ENCODE measurements at places on chromosomes 4 and X.

GRCh38 chr4:83174844-83175414 is 60.4 kb upstream of the PLAC8 start:
- peak; percentile 75 for DNase-seq

DNA sequence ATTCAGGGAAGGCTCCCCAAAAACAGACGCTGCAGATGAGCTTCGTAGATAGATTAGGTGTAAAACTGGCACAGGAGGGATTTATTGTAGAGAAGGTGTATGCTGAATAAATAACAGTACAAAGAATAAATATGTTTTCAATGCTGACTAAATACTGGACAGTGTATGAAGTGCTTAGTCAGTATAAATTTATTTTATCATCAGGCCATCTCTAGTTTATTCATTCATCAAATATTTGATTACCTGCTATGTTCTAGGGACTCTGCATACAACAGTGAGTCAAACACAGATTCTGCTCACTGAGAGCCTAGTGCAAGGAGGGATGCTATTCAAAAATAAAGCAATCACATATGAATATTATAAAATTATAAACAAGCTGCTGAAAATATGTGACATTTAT is 63.6 kb upstream of the TSPAN5 start:
- DNase-seq = no peak

DNA sequence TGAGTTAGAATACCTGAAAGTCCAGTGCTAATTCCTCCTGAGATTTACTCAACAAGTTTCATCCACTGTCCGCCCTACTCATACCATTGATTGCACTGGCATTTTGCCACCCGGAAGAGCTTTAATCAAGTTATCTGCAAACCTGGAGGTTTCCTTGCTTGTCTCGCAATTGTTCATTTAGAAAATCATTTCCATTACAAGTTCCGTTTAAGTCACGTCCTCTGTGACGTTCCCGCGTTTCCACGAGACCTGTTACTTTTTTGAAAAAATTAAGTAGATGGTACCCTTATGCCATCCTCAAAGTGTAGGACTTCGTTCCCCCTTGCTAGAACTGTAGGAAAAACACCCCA is 761 bp upstream of the FRYL start:
- peak; percentile 56 for DNase-seq

DNA sequence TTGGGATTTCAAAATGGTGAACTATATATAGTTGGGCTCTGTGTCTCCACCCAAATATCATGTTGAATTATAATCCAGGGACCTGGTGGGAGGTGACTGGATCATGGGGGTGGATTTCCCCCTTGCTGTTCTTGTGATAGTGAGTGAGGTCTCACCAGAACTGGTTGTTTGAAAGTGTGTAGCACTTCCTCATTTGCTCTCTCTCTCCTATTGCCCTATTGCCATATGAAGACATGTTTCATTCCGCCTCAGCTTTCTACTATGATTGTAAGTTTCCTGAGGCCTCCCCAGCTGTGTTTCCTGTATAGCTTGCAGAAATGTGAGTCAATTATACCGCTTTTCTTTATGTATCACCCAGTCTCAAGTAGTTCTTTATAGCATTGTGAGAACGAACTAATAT is 545.6 kb downstream of the TRAM1L1 start:
- DNase-seq = no peak

- peak; percentile 8 for DNase-seq
Measured at GRCh38 chr4:123856689-123857545, 460.3 kb downstream of the SPRY1 start.

DNA sequence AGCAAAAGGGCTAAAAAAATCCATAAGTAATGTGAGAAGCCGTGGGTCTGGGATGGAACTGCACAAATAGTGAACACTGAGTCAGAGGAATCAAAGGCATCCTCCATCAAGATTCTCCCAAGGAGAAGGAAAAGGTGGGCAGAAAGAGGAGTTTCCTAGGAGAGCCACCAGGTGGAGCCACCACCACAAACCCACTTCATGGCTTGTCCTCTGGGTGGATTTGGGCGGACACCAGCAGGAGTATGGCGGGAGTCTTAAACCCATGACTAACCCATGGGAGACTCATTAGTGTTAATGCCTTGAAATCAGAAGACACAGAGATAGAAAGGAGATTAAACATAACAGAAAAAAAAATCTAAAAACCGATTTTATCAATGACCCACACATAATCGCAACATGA is 147.7 kb downstream of the SH3KBP1 start:
- DNase-seq = peak; percentile 68

DNA sequence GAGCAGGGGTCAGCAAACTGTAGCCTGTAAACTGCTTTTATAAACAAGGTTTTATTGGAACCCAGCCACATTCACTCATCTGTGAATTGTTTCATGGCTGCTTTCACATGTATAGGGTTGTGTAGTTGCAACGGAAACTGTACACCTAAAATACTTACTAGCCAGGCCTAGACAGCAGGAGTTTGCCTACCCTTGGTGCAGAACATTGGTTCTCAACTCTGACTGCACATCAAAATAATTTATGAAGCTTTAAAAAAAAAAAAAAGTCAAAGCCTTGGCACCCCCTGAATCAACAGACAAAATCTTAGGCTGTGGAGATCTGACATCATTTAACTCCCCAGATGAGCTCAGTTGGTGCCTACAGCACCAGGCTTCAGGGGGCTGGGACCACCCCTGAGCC is 27.8 kb downstream of the ADGRA3 start:
- DNase-seq = no peak

GRCh38 chr4:89618151-89618550 is 218.8 kb downstream of the SNCA start:
- no peak for DNase-seq

GRCh38 chrX:21004835-21005234 is 369.4 kb upstream of the CNKSR2 start:
- no peak for DNase-seq

DNA sequence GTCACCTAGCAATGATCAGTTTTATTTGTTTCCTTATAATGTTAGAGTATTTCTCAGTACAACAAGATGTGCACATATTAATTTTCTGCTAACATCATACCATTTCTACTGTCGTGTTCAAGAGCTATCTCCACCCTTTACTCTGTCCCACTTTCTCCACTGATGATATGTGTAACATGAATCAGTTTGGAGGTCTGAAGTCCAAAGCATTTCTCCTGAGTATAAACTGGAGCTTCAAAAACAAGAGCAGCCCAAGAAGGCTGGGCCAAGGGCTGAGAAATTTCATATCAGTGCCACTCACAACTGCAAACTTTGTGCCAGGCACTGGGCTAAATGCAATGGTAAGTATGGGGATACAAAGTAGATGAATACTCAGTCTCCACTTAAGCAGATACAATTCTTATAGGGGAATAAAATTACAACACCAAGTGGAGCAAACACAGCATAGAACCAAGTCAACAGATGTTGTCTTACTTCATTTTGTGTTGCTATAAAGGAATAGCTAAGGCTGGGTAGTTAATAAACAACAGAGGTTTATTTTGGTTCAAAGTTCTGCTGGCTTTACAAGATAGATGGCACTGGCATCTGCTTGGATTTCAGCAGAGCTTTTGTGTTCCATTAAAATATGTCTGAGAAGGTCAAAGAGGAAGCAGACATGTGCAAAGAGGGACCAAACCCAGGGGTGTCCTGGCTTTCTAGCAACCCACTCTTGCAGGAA is 44.2 kb downstream of the AMELX start:
- DNase-seq = no peak

DNA sequence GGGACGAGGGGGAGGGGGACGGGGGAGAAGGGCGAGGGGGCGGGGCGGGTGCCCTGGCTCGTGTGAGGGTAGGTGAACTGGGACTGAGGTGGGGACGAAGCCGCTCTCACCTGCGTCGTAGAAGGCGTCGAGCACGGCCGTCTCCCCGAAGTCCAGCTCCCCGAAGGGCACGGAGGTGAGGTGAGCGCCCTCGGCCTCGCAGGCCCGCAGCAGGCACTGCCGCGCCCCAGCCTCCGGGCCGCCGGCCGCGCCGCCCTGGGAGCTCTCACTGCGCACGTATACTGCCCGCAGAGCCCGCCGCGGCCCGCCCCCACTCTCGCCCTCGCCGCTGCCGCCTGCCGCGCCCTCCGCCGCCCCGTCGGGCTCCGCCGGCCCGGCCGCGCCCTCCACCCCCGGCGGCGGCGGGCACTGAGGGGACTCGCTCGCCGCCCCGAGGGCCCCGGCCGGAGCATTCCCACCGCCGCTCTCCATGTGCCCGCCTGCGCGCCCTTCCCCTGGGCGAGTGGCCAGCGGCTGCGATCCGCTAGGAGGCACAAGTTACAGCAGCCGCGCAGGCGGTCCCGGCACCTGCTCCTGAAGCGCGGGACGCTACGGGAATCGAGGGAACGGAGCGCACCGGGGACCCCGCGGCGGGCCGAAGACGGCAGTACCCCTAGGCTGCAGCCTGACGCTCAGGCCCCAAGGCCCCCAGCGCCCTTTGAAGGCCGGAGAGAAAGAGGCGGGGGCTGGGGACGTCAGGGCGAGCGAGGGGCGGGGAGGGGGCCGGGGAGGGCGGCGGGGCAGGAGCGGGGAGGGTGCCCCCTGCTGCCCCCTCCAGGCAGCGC is at the start of gene MAP3K15:
MAP3K15 (minus strand) TSS at position 718 of the 824 bp plus-strand sequence; CDS start at position 471, 247 bp downstream.
- peak; percentile 21 for DNase-seq

DNA sequence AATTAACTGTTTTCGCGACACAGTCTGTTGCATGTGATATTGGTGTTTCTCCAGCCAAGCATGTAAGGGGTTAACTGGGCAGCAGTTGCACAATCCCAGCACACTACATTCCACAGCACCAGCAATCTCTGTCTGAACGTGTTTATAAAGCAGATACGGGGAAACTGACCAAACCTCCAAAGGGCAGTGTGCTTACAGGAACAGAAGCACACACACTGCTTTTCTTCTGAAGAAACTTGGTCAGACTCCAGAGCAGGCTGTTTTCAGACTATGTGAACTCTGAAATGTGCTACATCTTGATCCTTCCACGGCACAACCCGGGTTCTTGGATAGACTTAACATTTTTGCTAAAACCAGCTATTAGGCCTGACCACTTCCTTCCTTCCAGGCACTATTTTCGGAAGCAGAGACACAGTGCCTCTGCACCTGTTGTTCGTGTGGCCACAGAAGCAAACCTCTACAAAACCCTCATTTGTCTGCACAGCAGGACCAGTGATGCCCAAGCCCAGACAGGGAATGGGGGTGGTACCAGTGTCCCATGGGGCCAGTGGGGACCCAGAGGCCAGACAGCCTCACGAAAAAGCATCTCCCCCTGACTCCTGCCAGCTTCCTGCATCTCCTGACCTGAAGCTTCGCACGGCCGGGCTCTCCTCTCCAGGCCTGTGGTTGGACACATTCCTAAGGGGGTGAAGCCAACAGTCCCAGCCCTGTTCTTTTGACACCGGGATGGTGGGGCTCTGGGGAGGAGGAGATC is 90.1 kb downstream of the IRF2 start:
- peak; percentile 74 for DNase-seq

GRCh38 chrX:54484666-54485065 is 11.4 kb downstream of the FGD1 start:
- DNase-seq = no peak

- DNase-seq = no peak
Measured at GRCh38 chrX:24316111-24316510, 2.2 kb upstream of the SUPT20HL2 start.

DNA sequence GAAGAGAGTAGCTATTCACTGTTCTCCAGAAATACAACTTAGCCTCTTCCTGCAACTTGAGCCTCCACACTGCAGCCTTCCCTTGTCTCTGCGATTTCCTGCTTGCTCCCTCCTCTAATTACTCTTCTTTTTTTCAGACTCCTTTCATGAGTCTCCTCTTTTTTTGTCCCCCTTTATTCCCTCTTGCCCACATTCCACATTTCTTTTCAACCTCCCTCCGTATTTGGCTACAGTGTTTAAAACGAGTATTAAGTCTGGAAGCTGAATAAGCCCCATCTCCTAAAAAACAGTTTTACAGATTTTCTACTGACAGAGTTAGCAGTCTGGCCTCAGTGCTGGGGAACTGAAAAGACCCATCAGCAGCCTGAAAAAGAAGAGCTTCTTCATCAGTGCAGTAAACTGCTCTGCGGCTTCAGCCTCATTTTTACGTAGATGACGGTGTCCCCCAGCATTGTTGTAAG is 141.5 kb downstream of the TENM3 start:
- DNase-seq = no peak

GRCh38 chr4:5878359-5878758 is 14.5 kb downstream of the CRMP1 start:
- no peak for DNase-seq

DNA sequence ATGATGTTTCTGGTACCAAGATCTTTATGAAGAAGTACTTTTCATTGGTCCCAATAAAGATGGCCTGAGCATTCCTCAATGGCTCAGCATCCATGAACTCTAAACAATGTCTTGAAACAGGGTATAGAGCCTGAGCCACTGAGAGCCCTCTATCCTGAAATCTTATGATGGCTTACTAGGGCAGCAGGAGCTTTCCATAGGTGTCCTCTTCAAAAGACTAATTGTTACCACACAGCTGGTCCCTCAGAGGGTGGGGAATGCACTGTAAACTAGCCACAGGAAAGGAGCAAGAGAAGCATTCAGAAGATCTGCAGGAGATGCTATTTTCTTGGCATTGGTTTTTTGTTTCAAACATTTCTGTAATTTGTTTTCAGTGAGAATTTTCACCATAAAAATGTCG is 5.6 kb upstream of the BANK1 start:
- no peak for DNase-seq

DNA sequence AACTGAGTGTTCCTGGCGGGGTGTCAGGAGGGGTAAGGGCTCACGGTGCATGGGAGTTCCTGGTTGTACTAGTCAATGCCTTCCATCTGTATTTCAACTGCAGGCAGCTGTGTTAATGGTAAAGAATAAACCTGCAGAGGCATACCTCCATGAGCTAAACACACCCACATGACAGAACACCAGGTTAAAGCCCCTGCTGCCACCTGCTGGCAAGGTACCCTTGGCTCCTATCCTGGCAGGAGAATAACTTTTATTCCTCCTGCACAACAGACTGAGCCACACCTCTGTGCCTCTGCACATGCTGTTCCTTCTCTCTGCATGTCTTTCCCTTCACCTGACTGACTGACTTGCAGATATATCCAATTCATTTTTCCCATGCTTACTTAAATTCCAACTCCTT is 11.1 kb downstream of the ITIH6 start:
- DNase-seq = no peak

DNA sequence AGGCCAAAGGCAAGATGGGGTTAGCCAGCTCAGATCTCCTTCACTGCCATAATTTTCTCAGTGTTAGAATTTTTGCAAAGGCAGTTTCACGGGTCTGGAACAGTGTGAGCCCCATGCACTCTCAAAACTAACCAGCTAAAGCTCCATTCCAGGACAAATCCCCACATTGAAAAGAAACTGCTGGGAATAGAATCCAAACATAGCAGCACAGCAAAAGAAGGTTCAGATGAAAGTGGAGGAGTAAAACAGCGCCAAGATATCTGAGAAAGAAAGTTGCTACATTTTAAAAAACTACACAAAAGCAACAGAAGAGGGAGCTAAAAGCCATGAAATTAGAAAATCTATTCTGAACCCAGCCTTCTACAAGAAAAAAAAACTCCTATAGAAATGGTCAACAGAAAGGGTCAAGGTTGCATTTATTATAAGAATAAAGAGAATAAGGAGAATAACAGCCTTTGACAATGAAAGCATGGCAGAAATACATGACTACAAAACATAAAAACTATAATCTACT is 39.6 kb upstream of the SLC7A3 start:
- peak; percentile 27 for DNase-seq

- DNase-seq = no peak
Measured at GRCh38 chr4:41517747-41518146, 20.2 kb upstream of the LIMCH1 start.

GRCh38 chr4:15414551-15415091 is 13.2 kb upstream of the C1QTNF7 start:
- no peak for DNase-seq
